ENCODE measurements at places on chromosomes 16 and 17.
A peak's percentile ranks its signal among the peaks of the same experiment; 100 is the strongest.

DNA sequence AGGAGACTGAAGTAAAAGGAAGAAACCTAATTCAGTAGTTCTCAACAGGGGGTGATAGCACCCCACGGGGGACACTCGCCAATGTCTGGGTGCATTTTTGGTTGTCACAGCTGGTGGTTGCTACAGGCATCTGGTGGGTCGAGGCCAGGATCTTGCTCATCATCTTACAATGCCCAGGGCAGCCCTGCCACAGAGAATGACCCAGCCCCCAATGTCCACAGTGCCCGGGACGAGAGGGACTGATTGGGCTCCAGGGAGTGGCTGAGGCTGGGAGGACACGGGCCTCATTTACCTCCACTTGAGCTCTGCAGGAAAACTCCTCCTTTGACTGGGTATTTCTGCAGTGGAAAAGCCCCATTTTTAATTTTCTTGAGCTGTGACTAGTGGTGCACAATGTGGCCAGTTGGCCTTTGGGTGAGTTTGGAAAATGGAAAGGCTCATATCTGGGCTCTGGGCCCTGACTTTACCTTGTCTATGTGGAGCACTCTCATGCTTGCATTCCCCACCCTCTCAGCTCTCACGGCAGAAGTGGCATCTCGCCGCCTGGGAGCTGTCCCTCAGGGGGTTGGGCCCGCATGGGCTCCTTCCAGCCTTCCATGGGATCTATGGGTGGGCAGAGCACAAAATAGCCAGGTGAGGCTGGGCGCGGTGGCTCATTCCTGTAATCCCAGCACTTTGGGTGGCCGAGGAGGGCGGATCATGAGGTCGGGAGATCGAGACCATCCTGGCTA, 37.7 kb upstream of the IRF8 start:
- DNase-seq, result no peak

GRCh38 chr17:65362826-65363225, 198.6 kb downstream of the AXIN2 start:
- DNase-seq, result no peak

GRCh38 chr16:17470908-17471718, at the start of gene XYLT1:
Gene XYLT1, minus strand, starts transcription at chr16:17470960. Its CDS starts 164 bp downstream, at chr16:17470796.
- DNase-seq, result peak; percentile 73

GRCh38 chr16:57698812-57699405, 4.3 kb downstream of the DRC7 start:
- no peak for DNase-seq

- peak; percentile 65 for DNase-seq
Observed at GRCh38 chr17:38982858-38983746, 15.9 kb upstream of the FBXO47 start.

DNA sequence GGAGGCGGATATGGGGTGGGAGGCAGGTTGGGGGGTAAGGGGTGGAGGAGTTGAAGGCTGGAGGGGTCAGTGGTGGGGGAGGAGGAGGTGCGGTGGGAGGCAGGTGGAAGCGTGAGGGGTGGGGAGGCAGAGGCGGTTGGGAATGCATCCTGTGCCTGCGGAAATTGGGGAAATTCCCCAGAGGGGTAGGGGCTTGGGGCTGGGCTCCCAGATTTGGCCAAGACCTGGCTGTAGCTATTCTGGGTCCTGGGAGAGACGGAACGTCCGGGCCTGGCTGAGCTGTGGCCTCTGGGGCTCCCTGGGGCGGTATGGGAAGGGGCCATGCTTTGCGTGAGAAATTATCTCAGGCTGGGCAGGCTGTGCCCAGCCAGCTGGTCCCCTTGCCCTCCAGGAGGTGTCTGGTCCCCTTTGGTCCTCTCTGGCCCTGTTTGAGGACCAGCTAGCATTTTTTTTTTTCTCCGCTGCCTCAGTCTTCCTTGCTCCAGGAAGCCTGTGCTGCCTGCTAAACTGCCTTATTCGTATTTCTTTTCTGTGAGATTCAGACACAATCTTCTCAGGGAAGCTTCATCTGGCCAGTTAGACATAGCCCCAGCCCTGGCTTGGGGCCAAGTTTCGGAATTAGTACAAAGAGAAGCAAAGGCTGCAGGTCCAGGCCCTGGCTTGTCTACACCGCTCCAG, 7.3 kb upstream of the TRPV2 start:
- DNase-seq, result no peak

GRCh38 chr17:79630126-79630525, 19.3 kb upstream of the RBFOX3 start:
- peak; percentile 5 for DNase-seq

- DNase-seq, result no peak
Observed at GRCh38 chr16:66610111-66610820, 5.8 kb downstream of the CMTM3 start.

GRCh38 chr16:15435216-15435864, 952 bp downstream of the BMERB1 start:
- no peak for DNase-seq

DNA sequence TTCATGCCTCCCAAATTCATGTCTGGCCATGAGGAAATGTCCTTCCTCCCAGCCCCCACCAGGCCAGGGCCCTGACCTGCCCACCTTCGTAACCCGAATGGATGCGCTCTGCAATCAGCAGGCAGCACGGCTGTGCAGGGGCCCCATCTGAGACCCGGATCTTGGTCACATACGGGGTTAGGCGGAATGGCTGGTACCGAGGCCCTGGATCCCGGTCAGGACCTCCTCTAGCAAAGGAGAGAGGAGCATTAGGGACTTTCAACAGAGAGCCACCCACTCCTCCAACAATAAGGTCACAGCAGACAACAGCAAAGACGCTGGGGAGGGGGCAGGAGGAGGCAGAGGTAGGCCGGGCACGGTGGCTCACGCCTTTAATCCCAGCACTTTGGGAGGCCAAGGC, 3.6 kb downstream of the PER1 start:
- DNase-seq, result no peak

DNA sequence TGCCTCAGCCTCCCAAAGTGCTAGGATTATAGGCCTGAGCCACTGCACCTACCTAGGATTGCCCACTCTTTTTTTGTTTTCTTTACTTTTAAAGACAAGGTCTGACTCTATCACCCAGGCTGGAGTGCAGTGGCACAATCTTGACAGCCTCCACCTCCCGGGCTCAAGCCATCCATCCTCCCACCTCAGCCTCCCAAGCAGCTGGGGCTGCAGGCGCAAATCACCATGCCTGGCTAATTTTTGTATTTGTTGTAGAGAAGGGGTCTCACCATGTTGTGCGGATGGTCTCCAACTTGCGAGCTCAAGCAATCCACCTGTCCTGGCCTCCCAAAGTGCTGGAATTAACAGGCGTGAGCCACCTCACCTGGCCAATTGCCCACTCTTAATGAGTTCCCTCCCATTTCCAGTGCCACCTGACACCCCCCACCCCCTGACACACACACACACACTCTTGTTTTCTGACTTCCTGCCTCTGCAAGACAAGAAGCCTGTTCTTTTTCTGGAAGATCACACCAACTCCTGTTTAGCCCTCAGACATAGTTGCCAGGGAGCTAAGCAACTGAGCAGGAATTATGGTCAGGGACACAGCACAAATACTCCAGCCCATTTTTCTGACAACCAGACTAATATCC, 2.6 kb downstream of the OVCA2 start:
- no peak for DNase-seq

DNA sequence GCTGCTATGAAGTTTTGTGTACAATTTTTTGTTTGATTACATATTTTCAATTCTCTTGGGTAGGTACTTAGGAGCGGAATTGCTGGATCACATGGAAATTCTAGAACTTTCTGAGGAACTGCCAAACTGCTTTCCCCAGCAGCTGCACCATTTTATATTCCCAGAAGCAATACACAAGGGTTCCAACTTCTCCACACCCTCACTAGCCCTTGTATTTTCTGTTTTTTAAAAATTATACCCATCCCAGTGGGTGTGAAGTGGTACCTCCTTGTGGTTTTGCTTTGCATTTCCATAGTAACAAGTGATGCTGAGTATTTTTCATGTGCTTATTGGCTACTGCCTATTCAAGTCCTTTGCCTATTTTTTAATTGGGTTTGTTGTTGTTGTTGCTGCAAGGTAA, 20.9 kb downstream of the NACA2 start:
- no peak for DNase-seq

DNA sequence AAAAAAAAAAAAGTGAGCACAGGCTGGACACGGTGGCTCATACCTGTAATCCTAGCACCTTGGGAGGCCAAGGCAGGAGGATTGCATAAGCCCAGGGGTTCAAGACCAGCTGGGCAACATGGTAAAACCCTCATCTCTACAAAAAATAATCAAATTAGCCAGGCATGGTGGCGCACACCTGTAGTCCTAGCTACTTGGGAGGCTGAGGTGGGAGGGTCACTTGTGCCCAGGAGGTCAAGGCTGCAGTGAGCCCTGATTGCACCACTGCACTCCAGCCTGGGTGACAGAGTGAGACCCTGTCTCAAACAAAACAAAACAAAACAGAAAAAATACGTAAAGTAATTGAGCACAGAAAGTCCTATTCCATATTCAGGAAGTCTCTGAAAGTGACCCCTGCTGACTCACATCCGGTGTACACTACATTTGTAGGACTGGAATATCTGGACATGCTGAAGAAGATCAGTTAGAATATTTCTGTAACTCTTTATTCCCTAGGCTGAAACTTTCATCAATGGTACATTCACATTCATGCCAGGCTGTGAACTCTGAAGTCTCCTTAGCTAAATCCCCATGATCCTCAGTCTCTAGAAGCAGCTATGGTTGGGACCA, 66.0 kb upstream of the HAS3 start:
- no peak for DNase-seq

DNA sequence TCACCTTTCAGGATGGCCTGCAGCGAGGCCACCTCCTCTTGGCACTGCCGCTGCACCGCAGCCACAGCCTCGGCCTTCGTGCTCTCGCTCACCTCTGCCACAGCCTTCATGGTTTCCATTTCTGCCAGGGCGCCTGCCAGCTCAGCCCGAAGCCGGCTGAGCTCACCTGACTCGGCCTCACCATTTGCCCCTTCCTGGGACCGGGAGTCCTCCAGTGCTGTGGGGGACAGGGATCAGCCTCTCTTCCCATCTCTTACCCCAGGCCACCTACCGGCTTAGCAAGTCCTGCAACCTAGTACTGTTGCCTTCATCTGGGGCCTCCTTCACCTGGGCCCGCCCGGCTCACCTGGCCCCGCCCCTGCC, 658 bp downstream of the RABEP2 start:
- DNase-seq, result no peak

DNA sequence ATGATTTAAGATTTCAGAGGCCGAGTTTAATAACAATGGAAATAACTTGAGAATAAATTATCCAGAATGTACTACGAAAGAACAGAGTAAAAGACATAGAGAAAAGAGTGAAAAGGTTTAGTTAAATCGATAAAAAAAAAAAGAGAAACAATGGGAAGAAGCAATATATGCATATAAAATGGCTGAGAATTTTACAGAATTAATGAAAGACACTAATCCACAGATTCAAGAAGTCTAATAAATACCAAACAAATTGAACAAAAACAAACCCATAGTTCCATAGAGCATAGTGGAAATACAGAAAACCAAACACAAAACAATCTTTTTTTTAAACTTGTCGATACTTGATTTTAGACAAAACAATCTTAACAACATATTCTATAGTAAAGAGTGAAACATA, 1.7 kb downstream of the PSME3IP1 start:
- DNase-seq, result no peak

DNA sequence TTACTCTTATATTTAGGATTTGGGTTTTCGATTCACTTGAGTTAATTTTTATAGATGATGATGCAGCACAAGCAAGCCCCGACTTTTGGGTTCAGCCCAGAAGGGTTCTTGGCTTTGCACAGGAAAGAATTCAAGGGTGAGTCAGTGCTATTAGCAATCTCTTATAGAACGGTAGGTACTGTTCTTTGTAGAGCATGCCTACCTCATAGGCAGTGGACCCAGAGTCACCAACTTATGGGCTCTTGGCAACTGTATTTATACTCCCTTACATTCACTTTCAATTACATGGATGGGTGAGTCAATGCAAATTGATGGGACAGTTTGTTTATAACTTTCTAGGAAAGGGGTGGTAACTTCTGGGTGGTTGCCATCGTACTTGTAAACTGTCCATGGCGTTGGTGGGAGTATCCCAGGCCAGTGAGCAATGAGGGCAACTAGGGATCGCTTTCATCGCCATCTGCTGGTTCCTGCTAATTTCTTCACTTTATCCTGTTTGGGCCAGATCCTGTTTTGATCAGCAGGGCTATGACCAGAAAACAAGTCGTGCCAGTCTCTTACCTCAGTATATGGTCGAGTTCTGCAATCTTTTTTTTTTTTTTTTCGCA, 362.6 kb downstream of the CNTNAP4 start:
- no peak for DNase-seq

DNA sequence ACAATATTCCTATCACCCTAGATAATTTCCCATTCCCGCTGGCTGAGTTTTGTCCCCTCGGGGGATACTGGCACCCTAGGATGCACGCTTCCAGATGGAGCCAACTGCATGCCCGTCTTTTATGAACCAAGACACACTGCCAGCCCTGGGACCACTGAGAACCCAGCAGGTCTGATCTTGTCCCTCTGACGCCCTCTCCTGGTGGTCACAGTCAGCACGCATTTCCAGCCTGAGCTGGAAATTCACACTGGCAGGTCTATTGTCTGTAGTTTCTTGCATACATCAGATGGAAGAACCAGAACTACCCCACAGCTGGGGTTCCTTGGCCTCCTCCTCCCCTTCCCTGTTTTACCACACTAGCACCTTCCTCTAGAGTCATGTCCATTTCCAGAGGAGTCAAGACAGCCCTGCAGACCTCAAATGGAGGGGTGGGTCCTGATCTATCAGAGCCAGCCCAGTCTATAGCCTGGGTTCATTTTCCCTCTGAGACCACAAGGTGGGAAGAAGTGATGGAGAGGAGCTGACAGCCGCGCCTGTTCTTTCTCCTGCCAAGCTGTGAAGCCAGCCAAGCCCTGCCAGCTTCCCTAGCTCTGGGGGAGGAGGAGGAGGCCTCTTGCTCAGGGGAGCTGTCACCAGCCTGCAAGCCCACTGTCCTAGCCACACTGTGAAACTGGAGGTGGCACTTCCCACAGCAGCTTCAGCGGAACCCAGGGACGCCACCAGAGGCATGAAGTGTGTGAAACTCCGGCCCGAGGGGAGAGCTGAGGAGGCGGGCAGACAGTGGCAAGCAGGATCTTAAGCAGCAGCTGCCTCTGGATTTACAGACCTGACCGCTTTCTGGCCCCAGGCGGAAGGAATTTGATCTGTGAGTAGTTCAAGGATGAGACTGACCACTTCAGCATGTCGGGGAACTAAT, 29.3 kb downstream of the MXRA7 start:
- peak; percentile 87 for DNase-seq

- peak; percentile 87 for DNase-seq
Observed at GRCh38 chr16:28277537-28278388, 14.6 kb upstream of the SBK1 start.
